Fibroblast of skin of scalp (primary cell): ENCODE measurements at places on chromosomes 7 and 10.

GRCh38 chr7:21996641-21997040, 50.9 kb upstream of the CDCA7L start:
- peak; percentile 19 for DNase-seq

DNA sequence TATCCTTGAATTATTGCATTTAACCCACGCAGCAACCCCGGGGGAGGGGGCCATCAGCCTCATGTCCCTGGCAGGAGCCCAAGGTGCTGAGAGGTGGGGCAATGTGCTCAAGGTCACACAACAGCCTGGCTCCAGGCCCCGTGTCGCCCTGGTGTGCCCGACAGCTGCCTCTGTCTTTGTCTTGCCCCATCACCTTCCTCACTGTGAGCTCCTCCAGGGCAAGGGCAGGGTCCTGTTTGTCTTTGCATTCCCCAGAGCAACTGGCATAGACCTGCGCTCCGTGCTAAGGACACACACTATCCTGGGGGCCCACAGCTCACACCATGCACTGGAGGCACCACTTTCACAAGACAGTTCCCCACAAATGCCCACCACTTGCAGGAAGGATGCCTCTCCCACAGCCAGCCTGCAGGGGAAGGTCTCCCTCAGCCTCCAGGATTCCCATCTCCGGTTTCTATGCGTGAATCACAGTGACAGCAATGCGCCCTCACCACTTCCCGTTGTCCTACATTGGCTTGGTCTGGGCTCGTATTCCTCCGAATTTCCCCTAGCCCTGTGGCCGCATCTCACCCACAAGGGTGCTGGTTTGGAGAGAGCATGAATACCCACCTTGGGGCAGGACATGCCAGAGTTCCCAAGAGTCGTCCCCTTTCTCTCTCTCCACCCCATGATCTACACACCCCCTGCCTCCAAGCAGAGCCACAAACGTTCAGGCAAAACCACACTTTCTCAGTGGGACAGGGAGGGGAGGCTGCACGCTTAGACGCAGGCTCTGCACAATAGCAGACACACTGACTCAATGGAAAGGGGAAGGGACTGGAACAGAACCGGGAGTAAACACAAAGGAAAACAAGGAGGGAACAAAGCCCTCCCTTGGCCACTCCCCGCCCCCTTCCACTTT, 10.3 kb downstream of the ITPRIP start:
- DNase-seq = peak; percentile 88

- peak; percentile 72 for DNase-seq
Observed at GRCh38 chr10:26697163-26697921, at the start of gene PDSS1. PDSS1 (plus strand) TSS chr10:26697701; CDS start chr10:26697712, 11 bp downstream.

DNA sequence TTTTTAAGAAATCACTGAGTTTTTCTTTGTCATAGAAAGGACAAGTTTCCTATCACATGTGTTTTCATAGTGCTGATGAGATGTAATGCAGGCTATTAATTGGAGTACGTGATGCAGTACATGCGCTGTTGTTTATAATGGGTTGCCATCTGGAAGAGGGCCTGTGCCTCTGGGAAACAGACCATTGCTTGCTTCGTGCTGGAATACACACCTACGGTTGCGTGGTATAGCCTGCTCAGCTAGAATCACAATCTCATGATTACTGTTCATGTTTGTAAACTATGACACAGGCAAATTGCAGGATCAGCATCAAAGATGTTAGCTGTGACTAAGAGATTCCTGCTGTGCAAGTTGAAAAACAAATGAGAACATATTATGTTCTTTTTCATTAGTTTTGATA, 107.2 kb upstream of the STEAP1B start:
- no peak for DNase-seq

GRCh38 chr10:97892506-97892905, 42.9 kb downstream of the GOLGA7B start:
- no peak for DNase-seq

DNA sequence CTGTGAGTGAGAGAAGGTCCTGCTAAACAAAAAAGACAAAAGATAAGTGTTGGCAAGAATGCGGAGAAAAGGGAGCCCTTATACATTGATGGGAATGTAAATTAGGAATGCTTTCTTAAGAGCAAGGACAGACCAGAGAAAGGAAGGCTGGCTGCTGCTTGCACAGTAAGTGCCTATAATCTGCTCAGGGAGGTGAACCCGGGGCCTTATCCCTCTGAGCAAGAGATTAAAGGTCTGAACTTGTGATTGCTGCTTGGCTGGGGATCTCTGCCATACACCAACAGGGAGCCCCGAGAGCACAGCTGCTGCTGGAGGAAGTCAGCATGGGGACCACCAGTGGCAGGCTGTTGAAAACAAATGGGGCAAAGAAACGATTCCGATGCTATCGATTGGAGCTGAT, 32.0 kb upstream of the CRTAC1 start:
- DNase-seq = no peak

- no peak for DNase-seq
Observed at GRCh38 chr10:46522295-46523118, 34.0 kb downstream of the GPRIN2 start.

GRCh38 chr7:28984217-28984616, 26.1 kb upstream of the TRIL start:
- DNase-seq = no peak

DNA sequence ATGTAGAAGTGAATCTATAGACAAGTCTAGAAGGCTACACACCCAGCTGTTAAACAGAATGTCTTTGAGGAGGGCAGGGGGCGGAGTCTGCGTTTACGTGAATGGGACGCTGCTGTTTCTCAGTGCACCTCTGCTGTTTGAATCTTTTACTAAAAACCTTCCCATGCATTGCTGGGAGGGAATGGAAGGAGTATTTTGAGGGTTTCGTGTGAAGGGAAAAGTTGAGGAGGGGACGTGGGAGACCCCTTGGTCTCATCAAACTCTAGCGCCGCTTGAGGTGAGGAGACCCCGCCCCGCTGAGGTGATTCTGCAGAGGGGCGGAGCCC, 492 bp upstream of the VCL start:
- no peak for DNase-seq

DNA sequence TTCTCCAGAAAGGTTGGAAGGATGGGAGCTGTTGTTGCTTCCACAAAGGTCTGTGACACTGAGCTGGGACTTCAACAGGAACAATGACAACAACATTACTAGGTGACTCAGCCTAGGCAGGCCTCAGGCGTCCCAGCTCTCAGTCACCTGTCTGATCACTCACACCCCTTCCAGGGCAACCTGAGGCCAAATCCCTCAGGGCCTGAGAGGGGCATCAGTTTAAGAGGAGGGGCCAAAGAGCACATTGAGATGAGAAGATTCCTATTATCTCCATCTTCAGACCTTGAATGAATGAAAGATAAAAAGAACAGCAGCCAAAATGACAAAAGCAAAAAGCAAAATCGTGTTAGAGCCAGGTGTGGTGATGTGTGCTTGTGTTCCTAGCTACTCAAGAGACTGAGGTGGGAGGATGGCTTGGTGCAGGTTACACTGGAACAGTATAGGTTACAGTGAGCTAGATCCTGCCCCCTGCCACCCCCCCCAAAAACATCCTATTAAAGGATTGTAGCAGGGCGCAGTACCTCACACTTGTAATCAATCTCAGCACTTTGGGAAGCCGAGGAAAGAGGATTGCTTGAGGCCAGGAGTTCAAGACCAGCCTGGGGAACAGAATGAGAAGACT, at the start of gene ATG9B:
Gene ATG9B, minus strand, starts transcription at position 60 of the 622 bp plus-strand sequence. CDS start 71 bp downstream, outside the sequence.
- no peak for DNase-seq

GRCh38 chr7:127895360-127895759, 135.9 kb downstream of the LRRC4 start:
- no peak for DNase-seq

DNA sequence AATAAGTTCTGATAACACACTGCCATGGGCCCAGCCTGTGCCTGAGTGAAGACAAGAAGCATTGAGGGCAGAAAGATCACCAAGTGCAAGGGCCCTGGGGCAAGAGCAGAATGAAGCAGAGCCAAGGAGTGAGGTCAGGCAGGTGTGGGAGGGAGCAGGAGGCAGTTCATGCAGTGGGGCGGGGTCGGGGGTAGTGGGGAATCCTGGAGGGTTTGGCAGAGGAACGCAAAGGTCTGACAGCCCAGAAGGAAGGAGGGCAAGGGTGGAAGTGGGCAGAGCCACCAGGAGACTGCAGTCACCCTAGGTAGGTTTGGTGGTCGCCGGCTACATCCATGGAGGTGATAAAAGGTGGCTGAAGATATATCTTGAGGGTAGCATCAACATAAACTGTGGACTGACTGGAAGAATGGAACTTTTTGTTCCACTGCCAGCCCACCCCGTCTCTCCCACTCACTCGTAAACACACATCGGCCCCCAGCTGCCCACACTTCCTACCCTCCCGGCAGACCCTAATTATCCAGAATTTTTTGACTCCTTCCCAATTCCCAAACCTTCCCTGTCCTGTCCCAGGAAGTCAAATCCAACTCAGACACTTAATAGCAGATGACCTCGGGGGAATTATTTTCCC, 172.4 kb downstream of the ARHGAP12 start:
- no peak for DNase-seq

- DNase-seq = no peak
Observed at GRCh38 chr7:4450483-4450882, 231.6 kb upstream of the FOXK1 start.

DNA sequence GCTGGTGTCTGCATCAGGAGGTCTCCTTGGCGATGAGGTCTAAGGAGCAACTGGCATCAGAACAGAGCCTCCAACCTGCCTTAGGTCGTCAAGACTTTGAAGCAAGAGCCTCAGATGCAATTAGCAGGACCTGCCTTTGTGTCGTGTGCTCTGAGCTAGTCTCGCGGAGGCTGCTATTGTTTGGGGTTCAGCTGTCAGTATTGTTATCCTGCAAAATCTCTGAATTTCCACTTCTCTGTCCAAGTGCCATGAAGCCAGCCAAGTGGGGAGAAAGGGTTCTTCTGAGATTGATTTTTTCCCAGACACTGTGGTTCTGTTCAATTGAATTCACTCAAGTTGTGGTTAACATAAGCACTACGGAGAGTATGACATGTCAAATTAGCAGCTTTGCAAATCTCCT, 78.7 kb downstream of the ADARB2 start:
- DNase-seq = no peak

GRCh38 chr7:46568420-46569132, 647.5 kb upstream of the IGFBP3 start:
- no peak for DNase-seq

DNA sequence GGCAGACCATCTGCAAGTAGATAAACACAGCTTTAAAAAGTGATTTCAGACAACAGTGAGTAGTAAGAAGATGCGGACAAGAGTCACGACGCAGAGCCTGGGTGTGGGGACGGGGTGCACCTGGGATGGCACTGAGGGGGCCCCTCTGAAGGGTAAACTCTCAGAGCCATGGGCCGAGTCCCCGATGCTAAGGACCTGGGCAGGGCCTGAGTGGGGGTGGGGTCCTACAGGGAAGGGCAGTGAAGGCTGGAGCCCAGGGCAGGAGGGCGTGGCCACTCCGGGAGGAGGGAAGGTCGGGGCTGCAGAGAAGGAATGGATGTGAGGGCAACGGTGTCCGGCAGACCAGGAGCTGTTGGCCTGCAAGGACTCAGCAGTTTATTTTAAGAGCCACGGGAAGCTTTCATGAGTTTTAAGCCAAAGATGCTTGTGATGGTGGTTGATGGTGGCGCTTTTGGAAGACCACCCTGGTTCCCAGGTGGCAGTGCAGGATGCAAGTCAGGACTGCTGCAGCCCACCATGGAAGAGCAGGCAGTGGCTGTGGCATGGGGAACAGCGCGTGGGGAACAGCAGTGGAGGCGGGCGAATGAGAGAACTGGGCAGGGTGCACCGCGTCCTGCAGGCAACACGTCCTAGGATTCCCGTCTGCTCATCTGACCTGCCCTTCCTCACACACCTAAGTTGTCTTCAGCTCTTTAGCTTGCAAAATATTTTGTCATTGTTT, 296.8 kb downstream of the DNAJB6 start:
- no peak for DNase-seq

DNA sequence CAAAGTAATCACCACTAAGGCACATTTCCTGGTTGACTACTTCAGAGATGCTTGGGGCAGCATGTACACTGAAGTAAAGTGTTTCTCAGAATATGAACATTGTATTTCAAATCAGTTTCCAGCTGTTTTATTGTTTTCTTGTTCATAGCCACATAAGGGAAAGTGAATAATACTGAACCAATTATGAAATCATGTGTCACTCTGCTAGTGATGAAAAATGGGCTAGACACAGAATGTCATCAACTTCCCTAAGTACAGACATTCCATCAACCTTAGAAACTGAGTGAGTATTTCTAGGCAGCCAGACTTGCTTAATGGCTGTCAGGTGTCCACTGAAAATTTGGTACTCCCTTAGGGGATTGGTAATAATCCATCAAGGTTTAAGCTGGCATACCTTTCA, 603.5 kb downstream of the ARL4A start:
- DNase-seq = peak; percentile 32

DNA sequence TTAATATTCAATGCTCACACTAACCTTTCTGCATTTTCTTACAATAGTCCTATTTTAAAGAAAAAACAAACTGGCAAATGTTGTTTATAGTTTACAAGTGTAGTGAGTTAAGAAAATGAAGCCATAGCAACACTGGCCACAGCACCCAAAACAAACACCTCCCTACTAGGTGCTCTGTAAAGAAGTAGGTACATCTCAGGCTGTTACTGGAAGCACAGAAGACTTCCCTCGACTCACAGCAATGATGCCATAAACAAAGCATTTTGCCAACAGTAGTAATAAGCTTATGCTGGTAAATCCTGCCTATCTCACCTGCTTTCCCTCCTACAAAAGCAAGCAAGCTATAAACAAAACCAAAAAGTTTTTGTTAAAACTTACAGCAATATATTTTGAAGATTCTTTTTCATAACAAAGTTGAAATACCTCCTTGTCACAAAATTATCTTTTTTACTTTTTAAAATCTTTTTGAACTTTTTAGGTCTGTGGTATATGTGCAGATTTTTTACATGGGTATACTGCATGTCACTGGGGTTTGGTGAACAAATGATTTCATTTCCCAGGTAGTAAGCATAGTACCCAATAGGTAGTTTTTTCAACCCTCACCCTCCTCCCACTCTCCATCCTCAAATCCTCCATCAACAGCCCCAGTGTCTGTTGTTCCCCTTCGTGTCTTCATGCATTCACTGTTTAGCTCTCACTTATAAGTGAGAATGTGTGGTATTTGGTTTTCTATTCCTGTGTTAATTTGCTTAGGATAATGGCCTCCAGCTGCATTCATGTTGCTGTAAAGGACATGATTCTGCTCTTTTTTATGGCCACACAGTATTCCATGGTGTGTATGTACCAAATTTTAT, 28.4 kb downstream of the COA1 start:
- DNase-seq = no peak

GRCh38 chr7:157811946-157812345, 475.1 kb downstream of the DNAJB6 start:
- no peak for DNase-seq

DNA sequence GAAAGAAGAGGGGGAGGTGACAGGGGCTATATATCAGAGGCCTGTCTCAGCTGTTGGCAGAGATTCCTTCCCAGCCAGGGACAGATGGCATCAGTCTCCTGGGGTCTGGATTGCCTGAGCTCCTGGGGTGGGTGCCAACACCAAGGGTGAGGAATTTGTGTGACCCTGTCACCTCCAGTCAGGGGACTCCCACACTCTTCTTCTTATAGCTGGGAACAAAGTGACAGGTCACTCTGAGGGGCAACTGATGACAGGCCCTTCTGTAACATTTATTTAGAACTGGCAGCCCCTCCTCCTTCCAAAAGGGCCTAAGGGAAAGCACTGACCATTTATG, 53.7 kb upstream of the DUSP5 start:
- no peak for DNase-seq

GRCh38 chr7:135508883-135509588, 866 bp downstream of the CNOT4 start:
- peak; percentile 16 for DNase-seq

GRCh38 chr7:151663382-151664100, 143.8 kb upstream of the RHEB start:
- peak; percentile 66 for DNase-seq
